ENCODE measurements at places on chromosomes 13 and 19.

GRCh38 chr13:100755891-100756290 is 81.3 kb upstream of the TMTC4 start:
- DNase-seq, result no peak

- DNase-seq, result no peak
Measured at GRCh38 chr19:40422748-40423566, 2.8 kb downstream of the SERTAD1 start.

DNA sequence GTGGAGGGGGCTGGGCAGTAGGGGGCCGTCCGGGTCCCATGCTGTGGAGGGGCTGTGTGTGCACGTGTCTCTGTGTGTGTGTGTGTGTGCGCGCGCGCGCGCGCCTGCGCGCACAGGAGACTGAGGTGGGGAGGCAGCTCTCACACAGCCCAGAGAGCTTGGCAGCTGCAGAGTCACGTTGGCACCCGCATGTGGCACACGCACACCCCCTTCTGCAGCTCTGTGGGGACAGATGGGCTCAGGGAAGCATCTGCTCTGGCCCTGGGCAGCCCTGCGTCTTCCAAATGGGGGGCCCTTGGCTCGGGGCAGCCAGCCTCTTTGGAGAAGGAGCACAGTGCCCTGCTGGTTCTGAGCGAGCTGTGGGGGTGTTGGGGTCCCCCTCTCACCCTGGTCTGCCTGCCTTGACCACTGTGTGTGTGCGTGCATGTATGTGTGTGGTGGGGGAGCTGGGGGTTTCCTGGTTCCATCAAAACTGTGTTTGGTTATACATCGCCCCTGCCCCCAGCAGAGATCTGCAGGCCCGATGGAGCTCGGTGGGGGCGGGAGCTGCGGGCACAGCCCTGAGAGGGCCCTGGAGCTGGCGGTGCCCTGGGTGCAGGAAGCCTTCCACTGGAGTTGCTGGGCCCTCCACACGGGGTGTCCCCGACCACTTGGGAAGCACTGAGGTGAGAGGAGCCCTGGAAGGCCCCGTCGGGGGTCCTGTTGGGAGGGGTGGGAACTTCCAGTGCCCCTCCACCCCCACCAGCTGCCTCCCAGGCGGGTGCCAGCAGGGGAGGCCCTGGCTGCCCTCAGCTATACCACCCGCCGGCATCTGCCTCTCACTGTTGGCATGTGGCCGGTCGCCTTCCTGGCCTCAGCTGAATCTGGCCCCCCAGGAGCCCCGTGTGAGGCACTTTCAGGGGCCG is 67.1 kb downstream of the KDM4B start:
- no peak for DNase-seq

- DNase-seq, result no peak
Measured at GRCh38 chr19:35436477-35437405, 11.3 kb upstream of the FFAR2 start.
